DMS 273 treated with DMSO at 0.1 percent for 48 hours (cell line): ENCODE measurements at places on chromosomes 12 and 14.

DNA sequence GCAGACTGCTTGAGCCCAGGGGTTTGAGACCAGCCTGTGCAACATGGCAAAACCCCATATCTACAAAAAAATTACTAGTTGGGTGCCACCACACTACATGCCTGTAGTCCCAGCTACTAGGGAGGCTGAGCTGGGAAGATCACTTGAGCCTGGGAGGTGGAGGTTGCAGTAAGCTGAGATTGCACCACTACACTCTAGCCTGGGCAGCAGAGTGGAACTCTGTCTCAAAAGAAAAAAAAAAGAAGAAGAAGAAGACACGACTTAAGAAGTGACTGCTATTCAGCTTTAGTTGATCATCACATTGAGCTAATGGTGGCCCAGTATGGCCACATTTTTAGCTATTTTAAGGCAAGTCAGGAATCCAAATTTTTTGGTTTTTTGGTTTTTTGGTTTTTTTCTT lies 8.9 kb upstream of the METTL17 start:
- no peak for DNase-seq

DNA sequence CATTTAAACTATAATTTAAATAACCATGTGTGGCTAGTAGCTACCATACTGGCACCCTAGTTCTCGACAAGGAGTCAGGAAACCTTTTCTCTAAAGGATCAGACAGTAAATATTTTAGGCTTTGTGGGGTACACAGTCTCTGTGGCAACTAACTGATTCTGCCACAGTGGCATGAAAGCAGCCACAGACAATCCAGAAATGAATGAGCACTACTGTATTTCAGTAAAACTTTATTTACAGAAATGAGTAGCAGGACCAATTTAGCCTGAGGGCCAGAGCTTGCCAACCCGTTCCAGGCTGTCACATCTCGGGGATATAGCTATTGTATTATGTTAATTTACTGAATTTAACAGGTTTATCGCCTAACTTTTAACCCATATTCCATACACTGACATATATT lies 278.7 kb downstream of the ITPR2 start:
- DNase-seq = no peak

DNA sequence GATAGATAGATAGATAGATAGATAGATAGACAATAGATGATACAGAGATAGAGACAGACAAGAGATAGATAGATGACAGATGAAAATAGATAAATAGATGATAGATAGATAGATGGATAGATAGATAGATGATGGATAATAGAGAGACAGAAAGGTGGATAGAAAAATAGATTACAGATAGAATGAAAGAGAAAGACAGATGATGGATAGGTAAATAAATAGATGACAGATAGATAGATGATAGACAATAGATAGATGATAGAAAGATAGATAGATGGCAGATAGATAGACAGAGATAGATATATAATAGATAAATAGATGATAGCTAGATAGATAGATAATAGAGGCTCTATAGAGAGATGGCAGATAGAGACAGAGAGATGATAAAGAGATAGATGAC lies 523.0 kb downstream of the BCL11B start:
- no peak for DNase-seq

- no peak for DNase-seq
These were observed 24.9 kb downstream of the FCF1 start for GRCh38 chr14:74737753-74738325.

GRCh38 chr14:80304125-80304766 lies 92.9 kb upstream of the DIO2 start:
- no peak for DNase-seq

GRCh38 chr12:52082669-52082987 lies 3.1 kb downstream of the SMIM41 start:
- DNase-seq = no peak

GRCh38 chr12:127779301-127780045 lies 487.5 kb upstream of the TMEM132C start:
- DNase-seq = no peak

DNA sequence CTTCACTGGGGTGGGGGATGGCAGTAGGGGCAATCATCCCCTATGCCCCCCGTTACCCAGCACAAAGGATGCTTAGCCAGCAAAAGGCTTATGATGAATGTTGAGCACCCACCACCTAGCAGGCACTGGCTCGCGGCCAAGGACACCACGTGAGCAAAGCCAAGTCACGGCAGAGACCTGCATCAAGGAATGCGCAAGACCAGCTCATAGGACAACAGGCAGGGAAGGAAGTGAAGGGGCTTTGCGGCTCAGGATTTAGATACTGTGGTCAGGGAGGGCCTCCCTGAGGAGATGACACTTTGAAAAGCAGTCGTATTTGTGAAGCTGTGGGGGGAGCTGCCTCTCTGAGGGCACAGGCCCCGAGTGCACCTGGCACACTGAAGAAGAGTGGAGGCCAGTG lies 32.8 kb downstream of the SH2B3 start:
- DNase-seq = no peak

GRCh38 chr14:100221533-100222223 lies 17.3 kb upstream of the YY1 start:
- no peak for DNase-seq

GRCh38 chr14:68637106-68638021 lies 155.5 kb downstream of the ZFP36L1 start:
- DNase-seq = no peak

- no peak for DNase-seq
These were observed 123.0 kb downstream of the SLC38A4 start for GRCh38 chr12:46702581-46703344.

DNA sequence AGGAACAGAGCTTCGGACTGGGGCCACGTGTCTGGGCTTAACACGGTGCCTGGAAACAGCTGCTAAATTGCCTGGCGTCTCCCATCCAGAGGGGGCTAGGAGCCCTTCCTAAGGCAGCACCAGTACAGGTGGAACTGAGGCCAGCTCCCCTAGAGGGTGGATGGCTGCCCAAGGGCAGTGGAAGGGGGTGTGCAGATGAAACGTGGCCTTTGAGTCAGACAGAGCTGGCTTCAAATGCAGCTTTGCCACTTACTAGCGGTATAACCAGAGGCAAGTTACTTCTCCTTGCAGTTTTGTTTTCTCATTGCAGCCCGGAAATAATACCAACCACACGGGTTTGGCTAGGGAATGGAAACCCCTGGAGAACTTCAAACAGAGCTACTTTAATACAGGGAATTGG lies 59.3 kb upstream of the SLC24A4 start:
- no peak for DNase-seq

- DNase-seq = no peak
These were observed 997.8 kb downstream of the NRXN3 start for GRCh38 chr14:79167957-79168356.

DNA sequence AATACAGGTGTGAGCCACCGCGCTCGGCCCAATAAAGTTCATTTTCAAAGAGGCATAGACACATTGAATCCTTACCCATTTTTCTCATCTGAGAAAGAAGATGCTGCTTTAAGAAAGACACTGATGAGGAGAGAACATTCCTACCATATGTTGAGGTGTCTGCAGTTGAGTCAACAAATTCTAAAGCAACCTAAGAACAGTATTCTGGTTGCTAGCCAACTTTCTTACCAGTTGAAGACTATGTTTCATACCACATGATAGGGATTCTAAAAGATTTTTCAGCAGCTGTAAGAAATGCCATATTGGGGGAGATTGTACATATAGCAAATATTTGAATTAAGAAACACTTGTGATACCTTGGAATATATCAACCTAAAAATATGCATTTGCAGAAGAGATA lies 160.1 kb downstream of the SRGAP1 start:
- no peak for DNase-seq

DNA sequence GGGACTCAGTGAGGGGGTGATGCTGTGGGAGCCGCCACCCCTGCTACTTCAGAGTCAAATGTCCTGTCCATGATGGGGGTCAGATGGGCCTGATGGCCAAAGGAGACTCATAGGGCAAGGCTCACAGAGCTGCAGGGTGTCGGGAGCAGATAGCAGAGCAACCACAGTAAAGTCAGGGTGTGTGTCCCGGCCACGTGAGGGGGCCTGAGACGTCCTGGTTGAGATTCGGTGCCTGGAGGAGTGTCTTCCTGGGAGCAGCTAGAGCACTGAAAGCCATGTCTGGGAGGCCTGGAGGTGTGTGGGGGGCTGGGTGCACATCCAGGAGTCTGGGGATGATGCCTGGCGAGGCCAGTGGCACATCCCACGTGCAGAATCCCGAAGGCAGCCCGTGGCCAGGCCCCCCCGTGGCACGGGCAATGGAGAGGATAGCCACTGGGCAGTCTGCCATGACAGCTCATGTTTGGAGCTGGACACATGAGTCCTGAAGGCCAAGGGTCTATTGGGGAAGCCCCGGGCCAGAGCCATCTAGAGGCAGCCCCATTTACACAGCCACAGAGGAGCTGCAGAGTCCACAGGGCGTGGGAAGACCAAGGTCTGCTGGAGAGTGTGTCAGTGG lies 308.0 kb upstream of the SFSWAP start:
- no peak for DNase-seq

- no peak for DNase-seq
These were observed 38.1 kb upstream of the GARIN2 start for GRCh38 chr14:67151082-67151666.

- DNase-seq = no peak
These were observed 115.4 kb upstream of the KRAS start for GRCh38 chr12:25366122-25366521.

DNA sequence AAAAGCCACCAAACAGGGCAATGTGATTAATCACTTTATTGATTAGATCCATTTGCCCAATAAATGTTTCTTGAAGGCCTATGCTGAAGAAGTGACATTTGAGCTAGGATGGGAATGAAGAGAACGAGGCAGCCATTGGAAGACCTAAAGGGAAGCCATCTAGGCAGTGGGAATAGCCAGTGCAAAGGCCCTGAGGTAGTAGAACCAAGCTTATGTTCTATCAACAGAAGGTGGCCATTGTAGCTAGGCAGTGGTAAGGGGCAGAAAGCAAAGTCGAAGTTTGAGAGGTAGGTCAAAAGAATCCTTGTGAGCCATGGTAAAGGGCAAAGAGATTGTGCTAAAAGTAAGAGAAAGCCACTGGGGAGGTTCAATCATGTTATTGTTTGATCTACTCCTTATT lies 173.1 kb downstream of the ITPR2 start:
- DNase-seq = no peak
